Stimulated activated CD4-positive, alpha-beta T cell treated with anti-CD3 and anti-CD28 coated beads, Interleukin-12 subunit alpha, Interleukin-12 subunit beta, amount 100 ng/mL, for 48 hours (primary cell): ENCODE measurements at places on chromosomes 5 and 9.

DNA sequence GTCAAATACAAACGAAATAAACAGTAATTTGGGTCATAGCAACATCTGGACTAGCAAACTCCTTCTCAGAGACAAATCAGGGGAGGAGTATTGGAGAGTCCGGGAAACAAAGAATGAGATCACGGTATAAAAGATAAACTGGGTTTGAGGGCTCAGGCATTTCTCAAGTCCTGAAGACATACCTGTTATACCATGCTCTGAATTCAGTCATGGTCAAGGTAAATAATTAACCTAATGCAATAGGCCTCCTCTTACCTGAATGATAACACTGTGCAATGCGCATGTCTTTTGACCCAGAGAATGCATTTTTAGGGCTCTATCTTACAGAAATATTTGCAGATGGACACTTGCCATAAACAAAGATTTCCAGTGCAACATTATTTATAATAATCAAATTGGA lies 31.9 kb upstream of the SPDL1 start:
- DNase-seq: no peak

DNA sequence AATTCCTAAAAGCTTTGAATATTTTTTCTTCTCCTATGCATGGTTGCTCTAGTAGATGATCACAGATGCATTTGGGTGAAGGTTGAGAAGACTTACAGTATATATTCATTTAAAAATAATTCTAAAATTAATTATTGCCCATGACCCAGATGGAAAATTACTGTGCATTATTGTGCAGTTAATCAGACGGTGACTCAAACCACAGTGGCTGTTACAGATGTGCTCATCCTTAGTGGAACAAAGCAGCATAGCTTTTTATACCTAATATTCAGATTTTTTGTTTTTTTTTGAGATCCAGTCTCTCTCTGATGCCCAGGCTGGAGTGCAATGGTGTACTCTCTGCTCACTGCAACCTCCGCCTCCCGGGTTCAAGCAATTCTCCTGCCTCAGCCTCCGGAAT lies 10.7 kb downstream of the OR2V1 start:
- no peak for DNase-seq

GRCh38 chr9:30773427-30773826 lies 1611.0 kb upstream of the ACO1 start:
- DNase-seq: no peak

GRCh38 chr5:56549096-56549886 lies 266.1 kb upstream of the MAP3K1 start:
- no peak for DNase-seq

DNA sequence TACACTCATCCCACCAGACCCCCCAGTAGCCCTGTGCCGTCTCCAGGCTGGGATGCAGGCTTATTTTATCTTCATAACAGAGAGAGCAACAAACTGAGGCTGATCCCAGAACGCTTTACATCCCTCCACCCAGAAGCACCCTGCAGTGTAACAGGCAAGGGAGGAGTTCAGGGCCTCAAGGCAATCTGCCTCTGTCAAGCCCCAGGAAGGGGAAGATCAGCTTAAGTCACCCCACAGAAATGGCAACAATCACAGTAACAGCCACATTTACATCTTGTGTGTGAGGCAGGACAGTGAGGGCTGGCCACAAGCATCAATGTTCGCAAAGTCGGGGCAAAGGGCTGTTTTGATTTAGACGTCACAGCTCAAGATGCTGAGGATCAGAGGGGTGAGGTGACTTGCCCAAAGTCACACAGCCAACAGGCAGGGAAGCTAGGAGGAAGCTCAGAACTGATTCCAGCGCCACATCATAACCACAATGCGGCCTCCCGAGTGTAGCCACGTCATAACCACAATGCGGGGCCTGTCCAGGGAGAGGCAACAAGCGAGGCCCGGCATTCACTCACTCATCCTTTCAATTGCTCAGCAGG lies 14.4 kb downstream of the STK10 start:
- DNase-seq: peak; percentile 79

DNA sequence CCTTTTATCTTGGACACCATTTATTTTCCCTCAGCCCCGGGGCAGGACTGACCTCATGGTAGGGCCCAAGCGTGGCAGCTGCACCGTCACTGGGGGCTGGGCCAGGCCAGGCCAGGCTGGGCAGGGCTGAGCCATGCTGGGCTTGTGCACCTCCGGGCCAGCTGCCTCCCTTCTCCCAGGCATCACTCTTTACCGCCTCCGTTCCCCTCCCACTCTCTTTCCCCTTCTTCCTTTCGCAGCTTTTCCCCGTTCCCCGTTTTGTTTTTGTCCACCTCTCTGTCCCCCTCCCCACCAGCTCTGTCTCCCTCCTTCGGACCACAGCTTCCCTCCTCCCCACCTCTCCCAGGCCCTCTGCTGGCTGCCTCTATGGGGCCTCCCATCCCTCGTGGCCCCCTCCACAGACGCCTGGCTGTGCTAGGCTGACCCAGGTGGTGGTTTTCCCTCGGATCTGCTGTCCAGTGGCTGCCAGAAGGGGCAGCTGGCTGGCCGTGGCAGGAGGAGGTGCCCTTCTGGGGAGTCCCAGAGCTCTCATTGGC lies 17.9 kb downstream of the FGF18 start:
- DNase-seq: no peak

DNA sequence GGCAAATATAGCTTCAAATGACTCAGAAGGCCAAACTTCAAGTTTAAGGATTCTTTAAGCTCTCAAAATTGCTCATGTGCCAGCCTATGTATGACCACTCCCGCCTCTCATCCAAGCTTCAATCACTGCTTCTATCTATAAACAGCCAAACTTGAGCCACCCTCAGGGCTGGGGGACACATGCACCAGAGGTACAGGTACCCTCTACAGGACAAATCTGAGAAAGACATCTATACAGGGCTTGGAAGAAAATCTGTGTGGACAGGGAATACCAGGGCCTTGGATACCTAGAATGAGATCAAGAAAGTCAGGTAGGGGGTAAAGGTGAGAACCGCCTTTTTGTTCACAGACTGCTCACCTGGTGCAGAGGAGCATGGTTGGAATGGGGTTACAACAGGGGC lies 217.9 kb downstream of the ATPSCKMT start:
- no peak for DNase-seq

GRCh38 chr9:72907421-72907820 lies 45.4 kb downstream of the ALDH1A1 start:
- DNase-seq: no peak

DNA sequence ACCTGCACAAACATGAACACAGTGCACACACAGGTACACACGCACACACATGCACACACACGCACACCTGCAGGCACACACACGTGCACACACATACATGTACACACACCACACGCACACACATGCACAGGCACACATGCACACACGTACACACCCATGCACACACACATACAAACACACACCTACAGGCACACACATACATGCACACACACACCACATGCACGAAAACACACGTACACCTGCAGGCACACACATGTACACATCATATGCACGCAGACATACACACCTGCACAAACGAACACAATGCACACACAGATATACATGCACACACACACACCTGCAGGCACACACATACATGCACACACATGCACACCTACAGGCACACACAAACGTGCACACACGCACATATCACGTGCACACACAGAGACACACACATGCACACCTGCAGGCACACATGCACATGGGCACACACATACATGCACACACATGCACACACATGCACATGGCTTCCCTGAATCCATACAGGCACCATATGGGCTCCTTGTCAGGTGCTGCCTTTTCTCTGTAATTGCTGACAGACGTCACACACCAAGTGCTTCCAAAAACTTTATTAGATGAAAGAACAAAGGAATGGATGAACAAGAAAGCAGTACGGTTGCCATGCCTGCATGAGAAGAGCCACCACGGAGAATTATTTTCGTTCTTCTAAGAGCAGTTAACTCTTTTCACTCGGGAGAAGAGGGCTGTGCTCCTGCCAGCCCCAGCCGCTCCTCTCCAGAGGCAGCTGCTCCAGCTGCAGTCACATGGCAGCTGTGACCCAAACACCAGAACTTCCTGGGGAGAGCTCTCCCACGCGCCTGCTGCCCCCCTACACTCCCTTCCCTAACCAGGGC lies 57.2 kb downstream of the EXD3 start:
- DNase-seq: no peak

- DNase-seq: no peak
Measured at GRCh38 chr5:158881091-158881880, 218.4 kb downstream of the EBF1 start.

- no peak for DNase-seq
Measured at GRCh38 chr5:111783537-111783936, 26.5 kb upstream of the NREP start.

GRCh38 chr5:154829181-154829588 lies 21.2 kb downstream of the FAXDC2 start:
- no peak for DNase-seq

DNA sequence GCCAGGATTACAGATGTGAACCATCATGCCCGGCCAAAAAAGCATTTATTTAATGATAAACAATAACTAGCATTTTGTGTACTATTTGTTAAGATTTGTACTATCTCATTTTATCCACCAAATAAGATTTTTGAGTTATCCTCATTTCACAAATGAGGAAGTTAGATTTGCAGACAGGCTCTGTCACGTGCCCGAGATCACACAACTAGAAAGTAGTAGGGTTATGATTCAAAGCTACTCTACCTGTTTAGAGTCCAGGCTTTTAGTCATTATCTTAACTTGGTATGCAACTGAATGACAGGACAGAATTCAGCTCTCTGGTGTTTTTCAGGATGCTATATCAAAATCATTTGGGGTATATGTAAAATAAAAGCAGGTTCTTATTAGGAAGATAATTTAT lies 20.5 kb downstream of the RANBP17 start:
- DNase-seq: no peak

DNA sequence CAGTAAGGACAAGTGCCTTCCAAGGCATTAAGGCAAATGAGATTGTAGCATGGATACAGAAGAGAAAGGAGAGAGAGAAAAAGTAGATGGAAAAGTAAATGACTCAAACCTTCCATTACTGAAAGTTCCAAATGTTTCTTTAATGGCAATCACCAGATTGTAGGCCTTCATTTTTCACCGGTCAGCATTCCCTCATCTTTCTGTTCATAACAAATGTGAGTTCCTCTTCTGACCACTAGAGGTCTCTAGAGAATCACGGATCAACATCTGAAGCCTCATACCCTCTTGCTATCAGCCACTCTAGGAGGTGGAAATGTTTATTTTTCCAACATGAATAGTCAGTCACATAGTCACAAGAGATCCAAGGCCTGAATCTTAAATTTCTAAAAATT lies 73.6 kb upstream of the RPS23 start:
- DNase-seq: no peak
